ENCODE measurements at places on chromosomes 3 and 15.

DNA sequence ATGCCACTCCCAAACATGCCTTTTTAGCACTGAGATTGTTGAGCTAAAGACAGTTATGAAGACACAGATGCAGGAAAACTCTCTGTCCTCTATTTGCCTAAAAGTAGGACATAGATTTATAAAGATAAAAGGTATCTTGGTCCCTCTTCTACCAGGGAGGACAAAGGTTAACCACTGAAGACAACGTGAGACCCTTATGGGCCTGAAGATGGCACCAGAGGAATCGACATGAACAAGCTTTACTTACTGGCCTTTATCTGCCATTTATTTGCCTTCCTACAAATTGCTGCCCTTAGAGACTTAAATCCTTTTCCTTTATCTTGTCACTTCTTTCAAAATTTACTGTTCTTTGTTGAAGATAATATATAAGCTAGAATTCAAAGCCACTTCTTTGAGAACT is 109.7 kb upstream of the FAM3D start:
- no peak for DNase-seq

- no peak for DNase-seq
Measured at GRCh38 chr3:112413074-112413473, 80.1 kb downstream of the CD200 start.

DNA sequence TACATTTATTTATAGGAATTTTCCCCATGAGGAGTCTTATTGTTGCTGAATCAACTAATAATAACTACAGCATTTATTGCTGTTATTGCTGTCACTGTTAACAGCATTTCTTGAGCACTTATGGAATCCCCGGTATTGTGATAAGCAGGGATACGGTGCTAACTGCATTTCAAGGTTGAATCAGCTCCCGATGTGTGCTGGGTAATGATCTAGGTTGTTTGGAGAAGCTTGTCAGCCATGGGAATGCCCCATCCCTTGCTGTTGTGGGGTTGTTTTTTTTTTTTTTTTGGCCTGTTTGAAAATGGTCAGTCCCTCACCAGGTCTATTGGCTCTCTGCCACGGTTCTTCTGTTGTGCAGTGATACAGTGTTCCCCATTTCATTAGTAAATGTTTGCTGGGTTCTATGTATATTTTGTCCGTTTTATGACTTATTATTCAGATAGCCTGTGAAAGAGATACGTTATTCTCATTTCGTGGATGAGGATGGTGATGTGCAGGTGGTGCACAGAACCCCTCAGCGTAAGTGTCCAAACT is 48.5 kb downstream of the MED12L start:
- DNase-seq, result no peak

DNA sequence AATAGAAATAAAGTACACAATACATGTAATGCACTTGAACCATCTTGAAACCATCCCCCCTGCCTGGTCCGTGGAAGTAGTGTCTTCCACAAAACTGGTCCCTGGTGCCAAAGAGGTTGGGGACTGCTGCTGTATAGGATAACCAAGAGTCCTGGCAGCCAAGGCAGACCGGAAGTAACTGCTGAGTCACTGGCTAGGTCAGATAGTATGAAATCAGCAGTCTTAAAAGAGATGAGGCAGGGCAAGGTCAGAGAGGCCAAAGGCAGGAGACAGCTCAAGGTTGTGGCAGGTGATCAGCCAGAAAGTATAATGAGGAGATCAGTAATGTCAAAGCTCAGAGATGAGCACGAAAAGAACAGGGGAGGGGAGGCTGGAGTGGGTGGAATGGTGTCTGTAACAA is 60.2 kb downstream of the MAP3K13 start:
- no peak for DNase-seq
